ENCODE measurements at places on chromosomes 3 and 15.
A peak's percentile ranks its signal among the peaks of the same experiment; 100 is the strongest.

- peak; percentile 96 for DNase-seq
Observed at GRCh38 chr15:68484696-68485400, 52.9 kb upstream of the ITGA11 start.

DNA sequence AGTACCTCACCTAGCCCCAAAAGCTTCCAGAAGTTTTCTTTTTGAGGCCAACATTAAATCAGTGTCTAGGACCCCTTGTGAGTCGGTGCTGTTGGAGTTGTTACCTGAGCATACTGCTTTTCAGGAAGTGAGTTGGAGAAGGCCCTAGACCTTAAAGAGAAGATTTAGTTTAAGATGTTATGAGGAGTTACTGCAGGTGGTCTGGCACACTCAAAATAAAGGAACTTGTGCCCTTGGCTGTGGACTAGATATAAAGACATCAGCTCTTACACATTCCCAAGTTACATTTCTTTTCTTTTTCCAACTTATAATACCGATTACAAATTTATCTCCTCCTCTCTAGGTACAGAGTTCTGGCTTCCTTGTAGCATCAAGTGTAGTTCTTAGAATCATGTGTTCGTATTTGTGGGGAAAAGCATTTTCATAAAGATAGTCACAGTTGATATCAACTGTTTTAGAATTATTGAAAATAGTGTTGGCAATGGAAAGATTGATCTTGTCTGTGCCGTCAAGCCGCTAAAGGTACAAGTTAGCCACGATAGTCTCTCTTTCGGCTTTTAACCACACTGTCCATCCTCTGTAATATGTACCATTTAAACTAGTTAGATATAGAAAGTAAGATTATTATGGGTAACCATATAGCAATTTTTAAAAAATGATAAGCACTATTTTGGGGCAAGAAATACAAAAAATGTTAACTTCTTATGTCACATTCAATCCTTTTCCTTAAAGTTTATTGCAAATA, 8.6 kb downstream of the ZIC1 start:
- no peak for DNase-seq

DNA sequence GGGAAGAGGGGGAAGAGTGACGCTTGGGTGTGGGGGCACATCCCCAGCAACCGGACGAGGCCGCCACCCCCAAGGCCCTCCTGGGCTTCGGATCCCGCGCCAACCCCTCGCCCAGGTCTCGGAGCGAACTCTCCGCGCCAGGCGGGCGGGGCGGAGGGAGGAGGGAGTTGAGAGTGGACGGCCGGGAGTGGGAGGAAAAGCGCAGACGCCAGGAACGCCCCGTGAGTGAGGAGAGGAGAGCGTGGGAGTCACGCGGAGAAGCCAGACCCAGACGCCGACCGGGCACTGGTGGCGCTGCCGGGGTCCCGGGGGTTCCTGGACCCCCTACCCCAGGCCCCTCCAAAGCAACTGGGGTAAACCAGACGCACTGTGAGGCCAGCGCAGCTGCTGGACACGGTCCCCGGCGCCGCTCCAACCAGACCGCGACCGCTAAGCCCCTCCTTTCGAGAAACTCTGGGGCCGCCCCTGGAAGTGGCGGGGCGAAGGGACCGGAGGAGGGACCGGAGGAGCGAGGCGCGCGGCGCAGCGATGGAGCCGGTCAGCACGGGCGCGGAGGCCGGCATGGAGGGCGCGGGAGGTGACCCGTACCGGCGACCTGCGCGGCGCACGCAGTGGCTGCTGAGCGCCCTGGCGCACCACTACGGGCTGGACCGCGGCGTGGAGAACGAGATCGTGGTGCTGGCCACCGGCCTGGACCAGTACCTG, at the start of gene EFCC1:
EFCC1 (plus strand) TSS at position 204 of the 705 bp plus-strand sequence; CDS start at position 529, 325 bp downstream.
- DNase-seq, result no peak

DNA sequence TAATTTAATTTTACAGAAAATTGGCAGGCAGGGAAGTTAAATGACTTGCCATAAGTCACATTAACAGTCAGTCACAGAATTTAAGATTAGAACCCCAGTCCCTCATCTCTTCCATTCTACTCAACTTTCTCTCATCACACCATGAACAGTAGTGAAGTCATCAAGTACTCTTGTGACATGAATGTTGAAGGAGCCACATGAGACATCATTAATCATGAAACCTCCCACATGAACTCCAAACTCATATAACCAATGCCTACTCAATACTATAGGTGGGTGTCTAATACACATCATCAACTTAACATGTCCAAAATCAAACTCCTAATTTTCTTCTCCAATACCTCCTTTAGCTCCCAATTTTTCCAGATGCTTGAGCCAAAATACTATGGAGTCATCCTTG, 19.5 kb downstream of the PHC3 start:
- DNase-seq, result no peak

GRCh38 chr3:18238746-18239331, 186.3 kb downstream of the SATB1 start:
- no peak for DNase-seq

DNA sequence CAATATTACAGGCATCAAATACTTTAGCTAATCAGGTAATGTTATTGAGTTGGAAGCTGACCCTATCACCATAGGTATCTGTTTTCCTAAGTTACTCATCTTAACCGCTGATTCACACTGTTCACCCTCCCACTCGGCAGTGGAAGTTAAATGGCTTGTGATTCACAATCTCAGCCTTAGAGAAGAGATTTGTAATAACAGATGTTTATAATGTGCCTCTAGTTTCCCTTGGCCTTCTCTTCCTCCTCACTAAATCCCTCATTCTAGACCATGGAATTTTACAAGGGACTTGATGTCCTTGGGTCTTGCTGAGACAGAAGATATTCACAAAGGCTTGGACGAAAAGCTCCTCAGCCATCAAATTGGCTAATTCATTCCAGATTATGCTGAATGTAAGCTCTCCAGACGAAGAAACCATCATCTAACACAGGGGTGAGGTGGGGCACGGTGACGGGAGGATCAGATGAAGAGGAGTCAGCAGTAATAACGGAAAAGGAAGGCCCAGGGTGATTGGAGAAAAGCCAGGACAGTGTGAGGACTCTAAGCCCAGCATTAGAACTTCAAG, 931.7 kb downstream of the MCTP2 start:
- peak; percentile 85 for DNase-seq

DNA sequence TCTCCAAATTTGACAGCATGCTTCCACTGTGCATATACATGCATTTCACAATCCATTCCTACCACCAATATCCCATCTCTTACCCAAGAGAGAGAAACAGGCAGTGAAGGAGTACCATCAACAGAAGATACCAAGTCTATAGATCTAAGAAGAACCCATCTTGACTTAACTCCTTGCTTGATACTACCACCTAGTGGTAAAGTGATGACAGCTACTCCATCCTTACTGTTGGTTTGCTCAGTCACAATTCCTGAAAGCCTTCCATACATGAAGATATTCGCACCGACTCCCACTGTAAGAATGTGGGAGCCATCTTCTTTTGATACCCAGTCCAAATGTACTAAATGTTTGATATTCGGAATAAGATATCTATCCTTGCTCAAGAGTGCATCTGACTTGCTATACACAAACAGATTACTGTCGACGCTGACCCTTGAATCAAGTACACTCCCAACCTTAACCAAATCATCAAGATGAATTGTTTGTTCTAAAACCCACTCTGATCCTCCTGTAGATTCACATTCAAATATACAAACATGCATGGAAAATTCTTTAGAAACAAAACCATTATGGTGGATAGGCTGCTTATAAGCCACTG, 123.1 kb downstream of the DMXL2 start:
- peak; percentile 49 for DNase-seq

- DNase-seq, result no peak
Observed at GRCh38 chr3:112302881-112303763, 9.1 kb upstream of the SLC9C1 start.

- DNase-seq, result peak; percentile 31
Observed at GRCh38 chr15:94263341-94264273, 32.2 kb downstream of the MCTP2 start.

DNA sequence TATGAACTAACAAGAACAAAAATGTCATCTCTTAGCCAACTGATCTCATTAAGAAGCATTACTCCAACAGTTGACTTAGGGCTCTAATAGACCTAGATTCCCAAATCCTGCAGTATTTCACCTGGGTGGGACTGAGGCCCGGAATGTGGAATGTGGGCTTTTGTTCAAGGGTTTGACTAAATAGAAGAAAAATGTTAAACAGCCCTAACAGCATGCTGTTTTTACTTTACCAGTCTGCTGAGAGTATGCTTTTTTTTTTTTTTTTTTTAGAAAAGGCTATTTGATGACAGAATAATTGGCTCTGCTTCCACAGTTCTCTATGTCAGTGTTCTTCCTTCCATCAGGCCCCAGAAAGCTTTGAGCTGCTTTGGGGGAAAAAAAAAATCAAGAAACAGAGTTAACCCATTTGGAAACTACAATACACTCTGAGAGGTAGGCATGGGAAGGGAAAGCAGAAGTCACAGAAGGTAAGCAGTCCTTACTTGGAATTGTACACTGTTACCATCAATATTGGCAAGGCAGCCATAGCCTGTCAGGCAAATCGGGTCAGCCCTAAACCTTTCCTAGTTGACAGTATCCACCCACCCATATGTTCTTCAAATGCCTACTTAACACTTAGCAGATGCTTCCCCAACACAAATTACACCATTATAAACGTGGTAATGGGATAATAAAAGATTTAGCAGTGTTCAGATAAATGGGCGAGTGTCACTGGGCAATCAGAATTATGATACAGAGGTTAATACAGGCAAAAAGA, 224.2 kb downstream of the CNTN3 start:
- no peak for DNase-seq

- DNase-seq, result no peak
Observed at GRCh38 chr15:56667517-56667916, 65.8 kb downstream of the ZNF280D start.

DNA sequence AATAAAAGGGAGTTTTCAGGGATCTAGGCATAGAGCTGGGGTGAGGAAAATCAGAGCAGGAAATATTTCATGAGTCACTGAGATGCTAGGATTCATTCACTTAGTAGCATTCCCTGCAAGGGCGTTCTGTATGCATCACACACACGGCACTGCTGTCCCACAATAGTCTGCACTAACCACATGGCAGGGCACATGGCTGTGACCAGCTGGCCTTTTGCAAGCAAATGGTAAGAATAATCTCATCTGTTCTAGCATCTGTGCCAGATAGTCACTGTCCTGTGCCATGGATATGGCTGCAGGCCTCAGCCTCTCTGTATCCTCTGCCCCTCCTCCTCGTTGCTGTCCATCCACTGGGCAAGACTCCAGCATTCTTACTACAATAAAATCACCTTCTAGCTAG, 37.8 kb downstream of the BOC start:
- peak; percentile 89 for DNase-seq

GRCh38 chr15:42650208-42651066, 75.0 kb downstream of the STARD9 start:
- peak; percentile 84 for DNase-seq

GRCh38 chr3:104885214-104885814, 481.4 kb upstream of the ALCAM start:
- peak; percentile 74 for DNase-seq

DNA sequence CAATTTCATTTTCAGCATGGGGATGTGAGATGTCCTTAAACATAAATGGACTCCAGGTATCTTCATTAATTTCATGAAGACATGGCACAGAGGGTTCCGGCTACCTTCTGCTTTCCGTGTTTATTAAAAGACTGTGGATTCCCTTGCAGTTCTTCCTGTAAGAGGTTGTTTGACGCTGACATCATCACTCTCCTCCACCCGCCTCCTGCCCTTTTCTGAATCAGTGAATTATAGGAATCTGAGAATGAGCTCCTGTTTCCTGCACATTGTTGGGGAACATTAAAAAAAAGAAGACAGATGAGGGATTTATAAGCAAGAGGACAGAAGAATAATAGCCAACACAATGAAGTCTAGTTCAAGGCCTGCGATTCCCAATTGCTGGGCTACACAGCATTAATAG, 191.3 kb downstream of the LPP start:
- DNase-seq, result peak; percentile 55

DNA sequence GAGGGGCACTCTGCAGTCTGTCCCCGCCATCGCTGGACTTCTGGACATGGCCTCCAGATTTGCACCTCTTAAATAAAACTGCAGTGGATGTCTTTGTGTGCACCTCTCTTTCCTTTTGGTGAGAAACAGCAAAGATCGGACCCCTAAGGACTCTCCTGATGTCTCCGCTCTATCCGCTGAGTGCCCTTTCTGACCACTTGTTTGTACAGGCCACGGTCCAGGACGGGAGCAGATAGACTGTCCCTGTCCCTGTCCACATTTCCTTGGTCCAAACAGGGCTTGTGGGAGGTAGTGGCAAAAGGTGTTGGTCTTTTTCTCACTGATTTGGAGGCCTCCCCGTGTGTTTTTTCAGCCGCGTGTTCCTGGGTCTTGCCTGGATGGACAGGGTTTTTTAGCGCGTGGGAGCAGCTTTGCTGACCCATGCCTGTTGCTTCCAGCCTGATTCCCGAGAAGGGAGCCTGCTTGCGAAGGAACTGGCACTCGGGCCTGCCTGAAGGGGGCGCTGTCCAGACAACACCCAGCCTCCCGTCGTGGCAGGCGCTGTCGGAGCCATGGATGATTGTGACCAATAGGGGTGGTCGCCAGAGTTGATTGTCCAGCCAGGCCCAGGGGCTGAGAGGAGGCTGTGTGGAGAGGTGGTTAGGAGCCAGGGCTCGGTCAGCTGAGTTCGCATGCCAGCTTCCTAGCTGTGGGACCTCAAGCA, 13.2 kb upstream of the STAB1 start:
- no peak for DNase-seq

- DNase-seq, result no peak
Observed at GRCh38 chr3:20997183-20997582, 753.8 kb downstream of the ZNF385D start.

- DNase-seq, result no peak
Observed at GRCh38 chr3:140719841-140720614, 42.2 kb downstream of the TRIM42 start.

DNA sequence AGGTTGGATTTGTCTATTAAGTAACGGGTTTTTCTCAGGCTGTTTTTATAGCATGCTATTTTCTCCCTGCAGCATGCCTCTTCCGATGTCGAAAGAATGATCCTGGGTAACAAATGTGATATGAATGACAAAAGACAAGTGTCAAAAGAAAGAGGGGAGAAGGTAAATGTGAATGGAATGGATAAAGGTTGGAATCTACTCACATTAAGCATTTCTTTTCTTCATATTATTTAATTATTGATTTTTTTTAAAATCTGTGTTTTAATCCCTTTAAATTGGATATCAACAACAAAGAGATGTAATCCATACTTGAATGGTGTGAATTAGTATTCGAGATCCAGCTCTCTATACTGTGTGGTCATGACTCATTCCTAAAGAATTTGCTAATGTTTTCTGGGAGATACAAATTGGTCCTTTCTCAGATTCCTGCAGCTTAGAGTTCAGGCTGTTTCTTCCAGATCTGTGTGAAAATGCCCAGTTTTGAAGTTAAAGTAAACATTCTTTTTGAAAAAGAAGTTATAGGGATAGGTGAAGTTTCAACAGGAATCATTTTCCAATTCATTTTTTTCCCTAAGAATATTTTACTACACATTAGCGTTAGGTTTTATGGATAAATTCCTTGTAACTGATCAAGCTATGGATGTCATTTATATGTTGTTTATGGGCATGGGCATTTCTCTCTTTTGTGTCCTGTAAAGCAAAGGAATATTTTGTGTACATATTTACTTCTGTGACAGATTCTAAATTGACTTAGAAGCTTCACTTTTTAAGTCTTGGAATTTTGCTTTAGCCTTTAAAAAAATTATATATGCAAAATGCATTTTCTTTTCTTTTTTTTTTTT, 20.8 kb upstream of the APH1B start:
- DNase-seq, result peak; percentile 89

GRCh38 chr15:57064033-57064432, 145.6 kb downstream of the TCF12 start:
- DNase-seq, result peak; percentile 43
